ENCODE measurements at places on chromosomes 12 and 14.

- no peak for DNase-seq
Measured at GRCh38 chr14:92656306-92657081, 91.9 kb downstream of the LGMN start.

DNA sequence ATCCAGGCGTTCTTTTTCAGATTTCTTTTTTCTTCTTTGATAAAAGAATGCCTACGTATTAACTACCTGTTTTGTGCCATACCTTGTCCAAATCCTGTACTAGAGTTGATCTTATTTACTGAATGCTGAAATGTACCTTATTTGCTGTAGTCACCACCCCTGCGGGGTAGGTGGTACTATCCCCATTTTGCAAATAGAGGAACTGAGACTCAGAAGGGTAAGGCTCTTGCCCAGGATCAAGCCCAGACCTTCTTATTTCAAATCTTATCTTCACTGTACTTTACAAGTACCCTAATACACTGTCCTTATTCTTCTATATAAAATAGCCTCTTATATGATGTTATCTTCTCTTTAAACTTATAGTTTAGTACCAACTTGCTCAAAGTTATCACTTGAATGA lies 206.5 kb downstream of the SLC41A2 start:
- no peak for DNase-seq

GRCh38 chr14:87643005-87643404 lies 350.0 kb downstream of the GALC start:
- no peak for DNase-seq

DNA sequence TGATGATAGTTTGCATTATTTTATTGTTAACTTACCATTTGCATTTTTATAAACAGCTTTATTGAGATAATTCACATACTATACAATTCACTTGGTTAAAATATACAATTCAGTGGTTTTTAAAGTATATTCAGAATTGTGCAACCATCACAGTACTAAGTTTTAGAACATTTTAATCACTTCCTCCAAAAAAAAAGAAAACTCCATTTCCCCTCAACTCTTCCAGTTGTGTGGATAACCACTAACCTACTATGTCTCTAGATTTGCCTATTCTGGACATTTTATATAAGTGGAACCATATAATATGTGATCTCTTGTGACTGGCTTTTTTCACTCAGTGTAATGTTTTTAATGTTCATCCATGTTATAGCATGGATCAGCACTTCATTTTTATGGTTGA lies 41.3 kb downstream of the WNK1 start:
- DNase-seq: no peak

GRCh38 chr14:101368629-101369028 lies 192.7 kb upstream of the DIO3 start:
- DNase-seq: no peak

GRCh38 chr14:104694991-104695659 lies 5.7 kb downstream of the INF2 start:
- no peak for DNase-seq

GRCh38 chr12:108538616-108539195 lies 22.3 kb downstream of the SART3 start:
- DNase-seq: no peak

GRCh38 chr12:121299662-121300061 lies 3.2 kb upstream of the CAMKK2 start:
- no peak for DNase-seq

DNA sequence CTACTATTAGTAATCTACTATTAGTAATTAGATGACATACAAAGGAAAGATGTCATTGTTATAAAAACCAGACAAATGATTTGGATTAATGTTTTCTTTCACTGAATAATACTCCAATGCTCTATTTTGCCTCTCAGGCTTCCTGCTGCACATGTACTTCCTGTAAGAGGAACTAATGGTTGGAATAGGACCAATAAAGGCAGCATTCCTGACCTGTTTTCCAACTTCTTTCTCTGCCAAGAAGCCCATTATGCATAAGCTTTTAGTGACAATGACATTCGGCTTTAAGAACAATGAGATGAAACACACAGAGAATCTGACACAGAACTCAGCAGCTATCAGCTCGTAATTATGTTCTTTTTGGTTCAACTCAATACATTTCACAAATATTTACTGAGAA lies 5.2 kb upstream of the C12orf56 start:
- no peak for DNase-seq

GRCh38 chr12:82357340-82357739 lies 847 bp downstream of the CCDC59 start:
- DNase-seq: no peak

DNA sequence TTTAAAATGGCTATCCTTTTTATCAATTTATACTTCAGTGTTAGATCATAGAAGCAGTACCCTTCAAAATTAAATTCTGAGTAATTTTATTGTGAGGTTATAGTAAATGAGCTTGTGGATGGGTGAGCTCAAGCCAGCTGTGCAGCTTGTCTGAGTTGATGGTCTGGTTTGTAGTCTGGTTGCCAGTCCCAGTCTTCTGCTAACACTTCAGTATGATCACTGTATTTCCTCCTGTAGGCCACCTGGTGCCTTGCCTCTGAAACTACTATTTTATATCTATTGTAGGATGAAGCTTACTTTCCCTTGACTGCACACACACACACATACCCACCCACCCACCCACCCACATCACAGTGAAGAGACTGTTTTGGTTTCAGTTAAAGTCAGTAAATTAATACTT lies 496.4 kb downstream of the PCNX1 start:
- no peak for DNase-seq

DNA sequence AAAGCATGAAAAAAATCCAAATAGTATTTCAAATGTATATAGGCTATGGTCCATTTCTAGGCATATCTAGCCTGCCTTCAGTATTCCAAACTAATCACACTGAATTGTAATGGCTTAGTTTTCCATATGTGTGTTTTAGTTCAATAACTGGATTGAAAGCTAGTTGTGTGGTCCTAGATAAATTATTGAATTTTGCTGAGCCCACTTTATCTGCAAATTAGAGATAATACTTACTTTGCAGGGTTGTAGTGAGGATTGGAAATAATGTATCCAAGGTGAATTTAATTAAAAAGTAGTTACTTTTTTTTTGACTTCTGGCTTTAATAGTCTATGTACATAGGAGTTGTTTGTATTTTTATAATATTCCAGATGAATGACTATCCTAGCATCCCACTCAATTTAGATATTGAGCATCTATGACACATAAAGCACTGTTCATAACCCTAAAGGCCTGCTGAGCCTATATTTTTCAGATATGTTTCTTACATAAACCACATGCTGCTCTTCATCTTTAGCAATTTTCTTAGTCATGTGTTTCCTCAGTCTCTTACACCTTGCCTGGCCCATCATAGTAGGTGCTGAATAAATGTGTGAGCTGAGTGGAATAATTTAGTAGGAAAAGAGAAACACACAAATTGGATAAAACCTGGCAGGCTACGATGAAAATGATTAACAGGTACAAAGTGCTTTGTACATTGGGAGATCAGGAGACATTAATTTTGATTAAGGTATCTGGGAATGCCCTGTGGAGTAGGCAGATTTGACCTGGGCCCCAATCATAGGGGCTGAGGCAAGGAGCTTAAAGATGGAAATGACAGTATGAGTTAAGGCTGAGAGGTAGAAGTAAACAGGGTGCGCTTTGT lies 1.1 kb upstream of the ATP23 start:
- DNase-seq: no peak

DNA sequence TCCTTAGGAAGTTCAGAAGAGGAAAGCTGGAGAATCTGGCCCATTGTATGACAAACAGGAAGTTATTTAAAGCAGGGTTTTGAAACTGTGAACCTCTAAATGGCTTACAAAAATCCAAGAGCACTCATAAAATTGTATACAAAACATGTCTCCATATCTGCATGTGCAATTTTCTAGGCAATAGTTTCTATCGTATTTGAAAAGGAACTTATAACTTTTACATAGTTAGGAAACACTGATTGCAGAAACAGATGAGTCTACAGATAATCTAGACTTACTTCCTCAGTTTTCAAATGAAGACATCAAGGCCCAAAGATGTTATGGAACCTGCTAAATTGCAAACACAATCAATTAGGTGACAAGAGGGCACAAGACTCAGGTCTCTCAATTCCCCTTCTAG lies 53.3 kb upstream of the ETV6 start:
- DNase-seq: no peak

DNA sequence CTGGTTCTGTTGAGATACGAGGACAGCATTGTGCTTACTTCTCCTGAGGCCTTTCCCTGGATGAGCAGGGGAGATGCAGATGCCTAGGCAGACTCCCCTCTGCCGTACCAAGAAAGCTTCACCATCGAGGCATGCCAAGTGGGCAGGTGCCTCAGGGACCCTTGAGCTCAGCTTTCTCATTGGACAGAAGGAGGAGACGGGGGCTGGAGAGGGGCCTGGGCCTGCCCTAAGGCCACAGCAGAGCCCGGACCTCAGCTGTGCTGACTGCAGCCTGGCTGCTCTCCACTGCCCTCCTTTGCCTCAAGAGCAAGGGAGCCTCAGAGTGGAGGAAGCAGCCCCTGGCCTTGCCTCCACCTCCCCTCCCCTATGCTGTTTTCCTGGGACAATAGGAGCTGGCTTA lies 23.4 kb downstream of the SERPINA1 start:
- DNase-seq: no peak

- no peak for DNase-seq
Measured at GRCh38 chr14:103527408-103528145, 1.4 kb upstream of the TRMT61A start.

DNA sequence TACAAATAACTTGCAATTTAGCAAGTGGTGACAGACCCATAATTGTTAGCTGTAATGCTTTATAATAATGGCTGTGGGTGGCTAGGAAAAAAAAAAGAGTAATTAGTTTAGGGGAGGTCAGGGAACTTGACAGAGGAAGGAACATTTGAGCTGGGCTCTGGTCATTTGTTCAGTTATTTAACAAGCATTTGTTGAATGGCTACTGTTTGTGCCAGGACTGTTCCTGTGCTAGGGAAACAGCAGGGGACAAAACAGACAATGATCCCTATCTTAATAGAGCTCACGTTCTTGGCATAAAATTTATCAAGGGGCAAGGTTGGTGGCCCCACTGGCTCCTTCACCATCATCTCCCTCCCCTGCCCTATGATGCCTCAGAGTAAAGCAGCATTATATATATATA lies 18.5 kb downstream of the CHST11 start:
- DNase-seq: no peak

DNA sequence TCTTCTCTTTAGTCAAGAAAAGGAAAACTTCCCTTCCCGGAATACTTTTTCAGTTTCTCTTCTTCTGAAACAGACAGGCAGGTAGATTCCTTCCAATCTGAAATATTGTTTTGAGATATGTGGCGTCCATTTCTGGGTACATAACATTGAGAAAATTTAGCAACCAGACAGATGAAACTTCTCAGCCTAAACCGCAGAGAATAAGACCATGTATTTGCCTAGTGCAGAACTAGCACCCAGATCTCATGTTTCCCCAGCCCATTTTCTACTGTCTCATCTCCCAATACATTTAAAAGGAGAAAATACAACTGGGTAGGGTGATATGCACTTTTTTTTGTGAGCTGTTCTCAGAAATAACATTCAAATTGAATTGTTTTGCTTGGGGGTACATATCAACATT lies 6.4 kb downstream of the AVPR1A start:
- no peak for DNase-seq

GRCh38 chr12:130715998-130716968 lies at the start of gene RIMBP2:
RIMBP2 (minus strand) TSS chr12:130716299; CDS start chr12:130479013, 237,286 bp downstream.
- DNase-seq: no peak

DNA sequence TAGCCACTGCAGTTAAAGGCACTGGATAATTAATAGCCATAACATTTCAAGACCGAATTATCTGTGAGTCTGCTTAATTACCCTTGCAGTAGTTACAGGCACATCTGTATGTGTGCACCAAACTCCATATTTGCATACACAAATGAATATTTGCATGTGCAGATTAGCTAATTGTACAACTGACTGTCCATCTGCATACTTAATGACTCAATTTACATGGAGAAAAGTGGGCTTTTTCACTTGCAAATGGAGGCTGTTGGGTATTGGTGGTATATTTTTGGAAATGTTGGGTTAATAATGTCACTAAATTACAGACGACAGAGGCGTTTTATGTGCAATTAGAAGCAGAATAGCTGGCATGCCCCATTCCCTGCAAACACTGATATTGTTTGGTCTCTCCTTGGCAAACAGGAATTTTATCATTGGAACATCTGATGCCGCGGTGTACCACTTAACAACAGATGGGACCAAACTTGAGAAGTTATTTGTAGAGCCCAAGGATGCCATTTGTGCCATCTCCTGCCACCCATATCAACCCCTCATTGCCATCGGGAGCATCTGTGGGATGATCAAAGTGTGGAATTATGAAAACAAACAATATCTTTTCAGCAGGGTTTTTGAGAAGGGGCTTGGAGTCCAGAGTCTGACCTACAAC lies 39.6 kb downstream of the CFAP251 start:
- no peak for DNase-seq

Measured in stimulated activated CD8-positive, alpha-beta memory T cell treated with anti-CD3 and anti-CD28 coated beads, Interleukin-2, amount 100 ng/mL, for 1 hour (primary cell).